ENCODE measurements at places on chromosomes 3 and 15.

- no peak for DNase-seq
Observed at GRCh38 chr15:58918239-58918638, 15.2 kb downstream of the SLTM start.

GRCh38 chr3:192935441-192935840 is 17.8 kb upstream of the MB21D2 start:
- DNase-seq = no peak

GRCh38 chr3:45180899-45181298 is 34.7 kb upstream of the CDCP1 start:
- no peak for DNase-seq

DNA sequence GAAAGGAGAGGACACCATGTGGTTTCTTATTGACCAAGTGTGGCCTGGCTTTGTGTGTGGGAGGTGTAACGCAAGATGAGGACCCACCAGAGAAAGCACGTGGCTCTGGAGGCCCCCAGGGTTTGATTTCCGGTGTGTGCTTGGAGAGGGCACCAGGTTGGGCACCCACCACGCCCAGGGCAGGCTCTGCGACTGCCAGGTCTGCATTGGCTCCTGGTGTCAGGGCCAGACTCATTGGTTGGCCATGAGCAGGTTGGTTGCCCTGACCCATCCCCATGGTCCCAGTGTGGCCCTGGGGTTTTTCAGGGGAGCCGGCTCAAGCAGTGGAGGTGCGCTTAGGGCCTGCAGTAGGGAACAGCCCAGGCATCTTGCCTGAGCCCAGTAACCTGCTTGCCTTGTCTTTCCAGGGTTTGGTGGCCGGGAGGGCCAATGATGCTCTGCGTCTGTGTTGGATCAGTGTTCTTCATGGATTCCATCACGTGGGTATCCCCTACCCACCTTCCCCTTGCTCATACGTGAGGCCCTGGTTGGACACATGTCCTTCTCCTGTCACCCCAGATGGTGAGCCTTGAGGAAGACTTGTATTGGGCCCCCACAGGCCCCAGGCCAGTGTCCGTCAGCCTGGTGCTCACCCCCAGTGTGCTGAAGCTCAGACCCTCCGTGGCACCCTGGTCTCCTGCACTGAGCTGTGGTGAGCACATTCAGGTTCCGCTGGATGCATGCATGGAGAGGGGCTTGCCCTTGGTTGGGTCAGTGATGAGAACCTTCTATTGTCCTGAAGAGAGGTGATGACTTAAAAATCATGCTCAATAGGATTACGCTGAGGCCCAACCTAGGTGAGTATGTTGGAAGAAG is 193.9 kb downstream of the UBE3A start:
- no peak for DNase-seq

GRCh38 chr3:43180027-43180426 is 74.1 kb upstream of the POMGNT2 start:
- DNase-seq = no peak

- DNase-seq = no peak
Observed at GRCh38 chr3:133763797-133764683, 17.8 kb downstream of the TF start.

- no peak for DNase-seq
Observed at GRCh38 chr3:101131767-101132166, 138.5 kb upstream of the ABI3BP start.

DNA sequence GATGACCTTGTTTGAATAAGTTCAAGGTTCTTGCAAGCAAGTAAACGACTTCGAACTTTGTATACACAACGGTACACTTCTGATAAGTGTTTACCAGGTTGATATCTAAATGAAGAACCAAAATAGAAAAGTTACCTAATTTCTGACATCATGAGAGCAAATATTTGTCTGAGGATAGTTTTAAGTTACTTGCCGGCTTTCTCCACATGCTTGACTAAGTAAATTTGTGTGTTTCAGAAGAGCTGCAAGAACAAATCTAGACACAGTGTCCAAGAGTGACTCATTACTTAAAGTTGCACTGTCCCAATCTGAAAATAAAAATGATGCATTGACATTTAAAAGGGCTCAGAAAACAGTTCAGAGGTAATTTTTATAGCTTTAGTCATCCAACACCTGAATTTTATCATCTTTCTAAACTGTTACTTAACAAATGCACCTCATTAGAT is 115.1 kb downstream of the HERC1 start:
- DNase-seq = no peak

GRCh38 chr15:59528429-59528828 is 83.2 kb upstream of the GCNT3 start:
- no peak for DNase-seq

- DNase-seq = no peak
Observed at GRCh38 chr3:86629511-86629910, 361.4 kb downstream of the VGLL3 start.

GRCh38 chr3:136989781-136990524 is 32.2 kb downstream of the IL20RB start:
- no peak for DNase-seq

- peak; percentile 39 for DNase-seq
Observed at GRCh38 chr3:150760431-150761200, 2.4 kb downstream of the SIAH2 start.

DNA sequence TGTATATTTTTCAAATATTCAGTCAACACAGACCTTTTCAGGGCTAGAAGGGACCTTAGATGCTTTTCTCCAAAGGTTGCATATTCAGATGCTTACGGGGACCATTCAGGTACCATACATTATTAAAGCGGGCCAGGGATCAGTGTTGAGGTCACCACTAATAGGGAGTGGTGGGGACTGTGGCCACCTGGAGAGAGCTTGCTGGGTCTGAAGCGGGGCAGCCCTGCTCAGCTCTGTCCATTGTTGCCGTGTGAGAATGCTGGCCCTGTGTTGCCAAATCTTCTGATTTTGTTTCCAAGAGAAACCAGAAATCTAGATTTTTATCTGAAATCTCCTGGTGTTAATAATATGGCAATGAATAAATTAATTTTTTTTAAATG is 23.7 kb downstream of the ABHD2 start:
- DNase-seq = no peak

- no peak for DNase-seq
Observed at GRCh38 chr3:146589899-146590508, 15.1 kb downstream of the PLSCR5 start.

DNA sequence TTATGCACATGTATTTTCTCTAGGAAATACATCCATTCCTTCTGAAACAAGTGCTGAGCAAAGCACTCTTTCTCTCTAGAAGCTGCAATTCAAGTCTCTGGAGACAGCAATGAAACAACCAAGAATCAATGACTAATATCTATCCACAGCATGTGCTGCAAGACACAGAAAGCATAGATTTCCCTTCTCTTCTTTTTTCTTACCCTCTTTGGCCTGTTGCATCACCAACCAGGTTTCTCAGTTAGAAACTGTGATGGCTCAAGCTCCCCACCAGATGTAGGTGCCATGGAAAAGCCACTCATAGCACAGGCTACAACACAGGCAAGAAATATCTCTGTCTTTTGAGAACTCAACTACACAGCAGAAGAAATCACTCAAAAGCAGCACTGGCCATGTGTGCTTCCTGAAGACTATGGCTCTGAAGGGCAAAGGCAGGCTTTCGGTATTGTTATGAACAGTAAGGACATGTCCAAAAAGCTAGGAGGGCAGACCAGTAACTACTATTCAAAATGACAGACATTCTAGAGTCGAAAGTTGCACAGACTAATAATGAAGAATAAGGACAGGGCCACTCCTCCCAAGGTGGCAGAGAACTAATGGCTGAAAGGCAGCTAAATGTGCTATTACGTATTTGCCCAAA is 15.5 kb downstream of the ZDHHC3 start:
- DNase-seq = no peak

- no peak for DNase-seq
Observed at GRCh38 chr3:192570315-192570714, 157.0 kb downstream of the FGF12 start.

DNA sequence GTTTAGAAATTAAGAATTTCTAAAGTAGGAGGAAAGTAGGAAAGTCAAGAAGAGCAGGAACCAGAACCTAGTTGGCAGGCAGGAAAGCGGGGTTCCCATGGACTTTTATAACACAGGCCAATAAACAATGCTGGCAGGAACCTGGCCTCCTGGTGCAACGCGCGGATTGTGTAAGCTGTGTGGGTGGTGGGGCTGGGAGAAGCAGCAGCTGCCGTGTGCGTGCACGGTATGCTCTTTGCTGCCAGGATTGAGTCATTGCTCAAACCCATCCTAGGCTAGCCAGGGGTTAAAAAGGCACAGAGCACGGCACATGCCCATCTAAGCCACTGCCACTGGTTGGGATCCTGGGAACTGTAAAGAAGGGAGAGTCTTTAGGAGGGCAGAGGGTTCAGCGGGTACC is 209.9 kb upstream of the RGMA start:
- no peak for DNase-seq

DNA sequence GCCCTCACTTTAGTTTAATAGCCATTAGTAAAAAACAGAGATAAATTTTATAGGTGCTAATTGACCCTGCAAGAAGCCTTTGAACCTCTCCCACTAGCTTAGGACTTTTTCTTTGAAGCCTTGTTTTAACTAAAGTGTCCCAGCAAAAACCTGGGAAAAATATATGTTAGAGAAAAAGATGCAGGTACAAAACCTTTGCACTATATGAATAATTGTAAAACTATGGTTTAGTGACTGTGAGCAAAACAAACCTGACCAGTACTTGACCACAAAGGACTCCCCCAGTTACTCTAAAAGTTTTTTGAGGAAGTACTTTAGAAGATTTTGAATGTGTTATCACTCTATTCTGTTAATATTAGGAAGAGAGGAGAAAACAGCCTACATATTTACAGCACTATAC is 123.3 kb upstream of the TP63 start:
- DNase-seq = no peak

GRCh38 chr15:64693134-64693533 is 82.3 kb downstream of the RBPMS2 start:
- no peak for DNase-seq

- no peak for DNase-seq
Observed at GRCh38 chr3:123609063-123609462, 24.2 kb upstream of the HACD2 start.

DNA sequence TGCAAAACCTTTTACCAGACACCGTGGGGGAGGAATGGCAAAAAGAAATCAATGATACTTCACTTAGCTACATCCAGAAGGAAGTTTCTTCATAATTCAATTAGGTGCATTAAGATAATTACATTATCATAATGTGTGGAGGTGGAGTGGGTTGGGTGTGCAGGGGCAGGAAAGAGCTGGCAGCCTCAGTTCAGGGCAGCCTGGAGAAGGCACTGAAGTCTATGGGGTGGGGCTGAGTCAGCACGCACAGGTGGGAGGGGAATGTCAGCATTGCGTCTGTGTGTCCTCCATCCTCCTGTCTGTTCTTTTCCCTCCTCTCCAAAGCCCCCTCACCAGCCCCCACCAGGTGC is 278.8 kb downstream of the GABRG3 start:
- no peak for DNase-seq

DNA sequence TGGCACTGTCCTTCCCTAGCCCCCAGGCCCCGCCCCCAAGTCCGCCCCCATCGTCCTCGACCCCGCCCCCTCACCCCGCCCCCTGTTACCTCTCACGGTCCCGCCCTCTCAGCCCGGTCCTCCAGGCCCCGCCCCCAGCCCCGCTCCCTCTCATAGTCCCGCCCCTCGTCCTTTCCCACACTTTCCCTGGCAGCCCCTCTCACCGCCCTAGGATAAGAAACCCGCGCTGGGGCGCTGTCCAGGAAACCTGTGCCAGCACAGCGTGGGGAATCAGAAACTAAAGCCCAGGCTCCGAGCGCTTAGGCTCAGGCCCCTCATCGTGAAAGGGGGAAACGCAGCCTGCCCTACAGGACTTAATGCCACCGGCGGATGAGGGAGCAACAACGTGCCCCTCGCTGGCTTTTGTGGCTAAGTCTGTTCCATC is 20.9 kb downstream of the TRPM1 start:
- peak; percentile 27 for DNase-seq

GRCh38 chr15:100043068-100043641 is 298.6 kb downstream of the ADAMTS17 start:
- no peak for DNase-seq

- DNase-seq = no peak
Observed at GRCh38 chr15:51751697-51752683, 593 bp downstream of the TMOD2 start.

DNA sequence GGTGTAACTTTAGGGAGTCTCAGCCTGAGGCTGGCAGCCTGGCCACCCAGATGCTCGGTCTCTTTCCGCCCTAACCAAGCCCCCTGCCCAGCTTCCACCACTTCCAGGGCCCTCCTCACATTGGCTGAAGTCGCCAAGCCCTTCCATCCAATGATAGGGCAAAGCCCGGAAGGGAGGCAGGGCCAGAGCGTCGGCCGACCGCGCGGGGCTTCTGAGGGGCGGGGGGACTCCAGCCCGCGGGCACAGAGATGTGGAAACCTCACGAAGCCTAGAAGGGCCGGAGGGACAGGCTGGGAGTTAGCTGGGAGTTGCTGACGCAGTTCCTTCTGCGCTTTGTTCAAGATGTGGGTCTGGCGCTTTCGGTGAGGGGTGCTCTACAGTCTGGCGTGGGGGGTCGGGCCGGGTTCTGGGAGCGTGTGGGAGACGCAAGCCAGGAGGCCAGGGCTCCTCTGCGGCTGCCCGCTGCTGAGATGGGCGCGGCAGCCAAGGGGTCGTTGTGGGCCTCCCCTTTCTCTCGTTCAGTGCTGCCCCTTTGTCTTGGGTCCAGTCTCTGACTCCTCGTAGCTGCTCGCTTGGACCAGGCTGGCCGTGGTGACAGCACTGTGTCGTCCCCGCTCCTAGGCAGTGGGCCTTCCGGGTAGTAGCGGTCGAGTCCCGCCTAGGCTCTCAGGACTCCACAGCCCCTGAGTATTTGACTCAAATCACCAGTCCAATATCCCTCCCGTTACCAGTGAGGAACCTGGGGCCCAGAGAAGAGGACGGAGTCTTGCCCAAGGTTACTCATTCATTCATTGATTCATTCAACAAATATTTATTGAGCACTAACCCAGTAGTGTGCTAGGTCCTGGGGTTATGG is at the start of gene ZNF660:
TSS of gene ZNF660 (plus strand) at position 319 of the 856 bp plus-strand sequence. CDS start 9,230 bp downstream, outside the sequence.
- DNase-seq = no peak

- no peak for DNase-seq
Observed at GRCh38 chr3:58630710-58631092, 35.9 kb downstream of the FAM3D start.

GRCh38 chr15:85406916-85407315 is 26.5 kb downstream of the AKAP13 start:
- no peak for DNase-seq
